Inflammatory macrophage treated with lipopolysaccharide for 4 hours (primary cell): ENCODE measurements at places on chromosomes 2 and 18.

- DNase-seq, result no peak
These were observed 159.0 kb downstream of the ZNF516 start for GRCh38 chr18:76335859-76336640.

- peak; percentile 62 for DNase-seq
These were observed 38.4 kb downstream of the EPAS1 start for GRCh38 chr2:46335391-46336282.

DNA sequence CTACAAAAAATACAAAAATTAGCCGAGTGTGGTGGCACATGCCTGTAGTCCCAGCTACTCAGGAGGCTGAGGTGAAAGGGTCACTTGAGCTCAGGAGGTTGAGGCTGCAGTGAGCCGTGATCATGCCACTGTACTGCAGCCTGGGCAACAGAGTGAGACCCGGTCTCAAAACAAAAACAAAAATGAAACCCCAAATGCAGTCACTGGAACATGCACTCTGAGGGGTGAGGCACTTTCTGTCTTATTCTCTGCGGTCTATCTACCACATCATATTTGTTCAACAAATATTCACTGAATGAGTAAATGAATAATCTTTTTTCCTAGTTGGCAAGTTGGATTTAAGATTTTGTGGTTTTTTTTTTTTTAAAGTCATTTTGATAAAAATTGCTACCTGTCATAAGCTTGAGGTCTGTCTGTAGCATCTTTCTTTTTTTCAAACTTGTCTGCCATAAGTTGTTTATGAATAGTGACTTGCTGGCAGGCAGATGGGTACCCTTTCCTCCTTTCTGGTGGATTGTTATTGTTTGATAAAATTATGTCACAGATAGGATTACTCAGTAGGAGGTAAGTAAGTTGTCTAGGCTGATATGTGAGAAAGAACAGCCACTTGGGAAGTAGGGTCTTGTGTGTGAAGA, 11.8 kb downstream of the CHRNA1 start:
- no peak for DNase-seq

DNA sequence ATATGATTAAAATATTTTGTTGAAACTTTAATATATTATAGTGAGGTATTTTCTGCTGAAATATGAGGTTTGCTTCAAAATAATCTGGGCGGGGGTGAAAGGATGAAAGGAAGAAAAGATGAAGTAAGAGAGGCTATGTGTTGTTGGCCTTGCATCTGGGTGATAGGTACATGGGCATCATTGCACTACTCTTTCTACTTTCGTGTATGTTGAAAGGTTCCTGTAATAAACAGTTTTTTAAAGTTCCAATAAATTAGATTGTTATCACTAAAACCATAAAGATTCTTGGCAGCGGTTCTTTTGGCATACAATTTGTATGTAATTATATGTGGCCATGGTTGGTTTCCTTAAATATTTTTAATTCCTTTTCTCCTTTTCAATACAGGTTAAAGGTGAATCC, 23.6 kb upstream of the MSH2 start:
- no peak for DNase-seq

- peak; percentile 37 for DNase-seq
These were observed 11.7 kb upstream of the SIX3 start for GRCh38 chr2:44929735-44930273.

GRCh38 chr2:214310319-214310718, 100.5 kb upstream of the VWC2L start:
- peak; percentile 1 for DNase-seq

GRCh38 chr2:217966423-217967070, 36.2 kb downstream of the TNS1 start:
- peak; percentile 23 for DNase-seq
